ENCODE measurements at places on chromosomes 13 and 19. TPM values are rescaled to one million over a fixed set of nuclear protein-coding genes. Genes with fewer than 3 reads are reported as not detected.

Gene ZNF677
- total RNA-seq: 33.0 TPM

Gene CALR
- 525 TPM for total RNA-seq

Gene APLP1
- 10.3 TPM for total RNA-seq

Gene ZNF234
- total RNA-seq: 13.7 TPM

Gene CTXN1
- total RNA-seq: 6.1 TPM

Gene LSR
- total RNA-seq: 59.6 TPM

Gene ADAMTS10
- 78.6 TPM for total RNA-seq

Gene C13orf46
- 0.18 TPM for total RNA-seq

Gene CACNA1A
- total RNA-seq: 0.88 TPM

Gene CFD
- 16.5 TPM for total RNA-seq

Gene RPS5
- total RNA-seq: 1,732 TPM

Gene PALM
- 74.6 TPM for total RNA-seq

Gene MYADM
- 46.3 TPM for total RNA-seq

Gene HSPB6
- 51.6 TPM for total RNA-seq

Gene LRRC8E
- total RNA-seq: 2.7 TPM

Gene PRSS57
- total RNA-seq: 3.1 TPM

Gene TMEM59L
- total RNA-seq: 5.4 TPM

Gene TTC9B
- not detected for total RNA-seq

Gene LILRB1
- total RNA-seq: 3.4 TPM

Gene CBY2
- 0.99 TPM for total RNA-seq

Gene RNU6-9
- total RNA-seq: not detected

Gene DAND5
- total RNA-seq: not detected

Gene SSC5D
- 5.3 TPM for total RNA-seq

Gene NRTN
- total RNA-seq: 2.9 TPM

Gene TEX101
- total RNA-seq: not detected

Gene OR4F17
- not detected for total RNA-seq

Gene KLK14
- 0.18 TPM for total RNA-seq

Gene GPR4
- 1.8 TPM for total RNA-seq

Gene TJP3
- total RNA-seq: 18.3 TPM

Gene PRTN3
- 93.5 TPM for total RNA-seq

Gene ZNF546
- total RNA-seq: 8.1 TPM

Gene SHD
- total RNA-seq: 5.6 TPM

Gene ADM5
- total RNA-seq: 0.76 TPM

Gene TNFRSF19
- 30.4 TPM for total RNA-seq

Gene ZNF8
- 10.9 TPM for total RNA-seq

Gene NKG7
- 7.2 TPM for total RNA-seq

Gene YJEFN3
- total RNA-seq: 2.7 TPM
